ENCODE measurements at places on chromosomes 4 and X.

- peak; percentile 51 for DNase-seq
These were observed 35.0 kb upstream of the RASGEF1B start for GRCh38 chr4:81506731-81507130.

DNA sequence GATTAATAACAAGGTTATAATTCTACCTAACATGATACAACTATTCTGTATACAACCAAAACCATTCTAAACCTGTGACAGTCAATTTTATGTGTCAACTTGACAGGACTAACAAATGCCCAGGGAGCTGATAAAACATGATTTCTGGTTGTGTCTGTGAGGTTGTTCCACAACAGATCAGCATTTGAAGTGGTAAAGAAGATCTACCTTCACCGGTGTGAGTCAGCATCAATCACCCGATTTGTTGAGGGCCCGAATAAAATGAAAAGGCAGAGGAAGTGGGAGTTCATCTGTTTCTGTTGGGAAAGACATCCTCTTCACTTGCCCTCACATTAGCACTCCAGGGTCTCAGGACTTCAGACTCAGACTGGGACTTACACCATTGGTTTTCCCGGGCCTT, 187.9 kb downstream of the MAB21L2 start:
- no peak for DNase-seq

- no peak for DNase-seq
These were observed 796 bp upstream of the MED14 start for GRCh38 chrX:40736170-40736505.

GRCh38 chr4:21802406-21802805, 146.2 kb downstream of the KCNIP4 start:
- no peak for DNase-seq

GRCh38 chr4:140697709-140698560, 58.2 kb downstream of the TBC1D9 start:
- DNase-seq: no peak

Data from stimulated activated naive CD8-positive, alpha-beta T cell treated with anti-CD3 and anti-CD28 coated beads, Interleukin-15, Interleukin-2, amounts not matched to agents 100 U/mL and 50 U/mL, for 24 hours (primary cell).